ENCODE measurements at places on chromosomes 7 and 10.
A peak's percentile ranks its signal among the peaks of the same experiment; 100 is the strongest.

DNA sequence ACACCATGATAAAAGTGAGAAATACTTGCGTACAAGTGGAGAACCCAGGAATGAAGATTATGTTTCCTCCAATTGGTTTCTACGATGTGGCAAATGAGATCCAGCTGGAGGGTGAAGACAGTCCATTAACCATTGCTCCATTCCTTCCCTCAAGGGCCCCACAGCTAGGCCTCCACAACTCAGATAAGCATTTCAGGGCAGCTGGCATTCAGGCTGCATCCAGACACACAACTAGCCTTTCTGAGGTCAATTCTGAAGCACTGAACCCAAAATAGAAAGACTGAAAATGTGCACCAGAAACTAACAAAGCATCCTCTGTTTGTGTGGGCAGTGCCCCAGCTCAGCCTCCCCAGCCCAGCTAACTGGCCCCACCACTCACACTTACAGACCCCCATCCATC is 94.8 kb downstream of the GSAP start:
- no peaks in the 10 kb centered on the region for H3K27me3 ChIP-seq
- peaks cover 7% of the 10 kb centered on the region for H3K4me1 ChIP-seq
- H3K36me3 ChIP-seq: peaks cover 53% of the 10 kb centered on the region
- no peak for DNase-seq
- H3K27ac ChIP-seq: no peak overlapping the region

- no peak overlapping the region for H3K27ac ChIP-seq
- no peak for DNase-seq
- no peak overlapping the region for H3K4me3 ChIP-seq
Observed at GRCh38 chr7:2736411-2736914, 48.5 kb downstream of the AMZ1 start.

GRCh38 chr10:74543276-74543675 is 283.1 kb upstream of the KAT6B start:
- no peak overlapping the region for H3K27ac ChIP-seq
- H3K27me3 ChIP-seq: no peaks in the 10 kb centered on the region
- no peaks in the 10 kb centered on the region for H3K4me1 ChIP-seq
- no peak overlapping the region for H3K4me3 ChIP-seq
- no peak for DNase-seq
- H3K36me3 ChIP-seq: peaks cover 8% of the 10 kb centered on the region

DNA sequence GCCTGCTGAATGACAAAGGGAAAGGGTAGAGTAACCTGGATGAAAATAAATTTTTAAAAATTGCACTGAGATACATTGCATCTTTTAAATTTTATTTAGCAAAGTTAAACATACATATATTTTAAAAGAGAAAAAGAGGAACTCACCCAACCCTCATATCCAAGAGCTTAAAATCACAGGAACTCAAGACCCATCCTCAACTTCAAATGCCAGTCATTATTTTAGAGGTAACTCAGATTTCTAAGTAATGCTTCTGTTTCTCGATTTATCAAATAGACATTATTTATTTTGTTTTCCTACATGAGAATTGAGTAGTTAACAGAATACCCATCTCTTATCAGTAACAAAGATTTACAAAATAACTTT is 32.4 kb upstream of the KMT2E start:
- peaks cover 36% of the 10 kb centered on the region for H3K4me1 ChIP-seq
- no peak overlapping the region for H3K4me3 ChIP-seq
- peak overlapping the region; percentile 90 for H3K27ac ChIP-seq
- DNase-seq: no peak

- no peaks in the 10 kb centered on the region for H3K36me3 ChIP-seq
- H3K27me3 ChIP-seq: no peaks in the 10 kb centered on the region
- DNase-seq: no peak
- no peak overlapping the region for H3K4me3 ChIP-seq
- H3K4me1 ChIP-seq: no peaks in the 10 kb centered on the region
Observed at GRCh38 chr10:83182076-83182475, 957.2 kb upstream of the GHITM start.

GRCh38 chr10:12018438-12019282 is 23.9 kb downstream of the UPF2 start:
- peaks cover 5% of the 10 kb centered on the region for H3K36me3 ChIP-seq
- H3K27me3 ChIP-seq: no peaks in the 10 kb centered on the region
- no peak for DNase-seq
- peaks cover 13% of the 10 kb centered on the region for H3K4me1 ChIP-seq
- no peak overlapping the region for H3K4me3 ChIP-seq
- no peak overlapping the region for H3K27ac ChIP-seq

- H3K27ac ChIP-seq: no peak overlapping the region
- no peak for DNase-seq
- peaks cover 2% of the 10 kb centered on the region for H3K36me3 ChIP-seq
- H3K4me1 ChIP-seq: peaks cover 2% of the 10 kb centered on the region
Observed at GRCh38 chr10:132865171-132865631, 77.2 kb downstream of the CFAP46 start.

- no peaks in the 10 kb centered on the region for H3K36me3 ChIP-seq
- peak overlapping the region; percentile 83 for H3K27ac ChIP-seq
Observed at GRCh38 chr7:28409716-28410627, 2.3 kb upstream of the CREB5 start.

- no peak overlapping the region for H3K27ac ChIP-seq
- DNase-seq: no peak
- H3K4me1 ChIP-seq: no peaks in the 10 kb centered on the region
- no peak overlapping the region for H3K4me3 ChIP-seq
Observed at GRCh38 chr10:78870458-78870857, 198.3 kb upstream of the ZMIZ1 start.

DNA sequence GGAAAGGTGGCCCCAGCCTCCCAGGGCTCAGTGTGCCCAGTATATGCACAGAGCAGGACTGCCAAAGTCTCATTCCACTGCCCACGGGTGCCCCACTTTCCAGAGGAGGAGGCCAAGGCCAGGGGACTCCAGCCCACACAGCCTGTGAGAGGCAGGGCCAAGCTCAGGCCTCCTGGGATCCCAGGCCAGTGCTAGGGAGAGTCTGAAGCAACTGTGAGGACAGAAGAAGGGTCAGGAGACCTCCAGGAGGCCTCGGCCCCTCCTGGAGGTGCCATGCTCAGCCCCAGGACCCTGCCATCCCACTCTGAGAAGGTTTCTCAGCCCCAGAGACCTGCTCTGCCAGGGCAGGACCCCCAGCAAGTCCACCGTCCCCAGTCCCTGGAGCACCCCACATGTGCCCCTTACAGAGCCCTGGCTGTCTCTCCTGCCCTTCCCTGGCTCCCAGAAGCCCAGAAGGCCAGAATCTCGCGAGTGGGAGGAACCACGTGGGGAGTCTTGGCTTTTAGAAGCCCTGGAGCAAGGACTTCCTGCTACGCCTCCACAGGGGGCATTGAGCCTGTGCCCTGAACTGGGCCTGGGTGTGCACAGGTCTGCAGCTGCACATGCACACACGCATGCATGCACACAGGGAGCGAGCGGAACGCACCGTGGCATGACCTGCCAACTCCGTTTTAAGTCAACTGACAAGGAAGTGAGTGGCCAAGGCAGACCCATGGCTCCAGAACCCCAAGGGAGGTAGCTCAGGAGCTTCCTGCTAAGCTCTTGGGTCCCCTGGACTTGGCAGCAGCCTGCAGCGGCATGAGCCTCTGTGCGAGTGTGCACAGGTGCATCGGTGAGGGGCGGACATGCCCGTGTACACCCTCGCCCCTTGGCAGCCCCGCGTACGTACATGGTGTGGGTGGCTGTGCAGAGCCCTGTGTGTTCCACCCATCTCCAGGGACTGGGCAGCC is 33.6 kb downstream of the ZCCHC24 start:
- peaks cover 7% of the 10 kb centered on the region for H3K4me1 ChIP-seq
- no peak for DNase-seq
- H3K27me3 ChIP-seq: peaks cover 3% of the 10 kb centered on the region
- H3K36me3 ChIP-seq: peaks cover 1% of the 10 kb centered on the region
- no peak overlapping the region for H3K27ac ChIP-seq
- H3K4me3 ChIP-seq: no peak overlapping the region

DNA sequence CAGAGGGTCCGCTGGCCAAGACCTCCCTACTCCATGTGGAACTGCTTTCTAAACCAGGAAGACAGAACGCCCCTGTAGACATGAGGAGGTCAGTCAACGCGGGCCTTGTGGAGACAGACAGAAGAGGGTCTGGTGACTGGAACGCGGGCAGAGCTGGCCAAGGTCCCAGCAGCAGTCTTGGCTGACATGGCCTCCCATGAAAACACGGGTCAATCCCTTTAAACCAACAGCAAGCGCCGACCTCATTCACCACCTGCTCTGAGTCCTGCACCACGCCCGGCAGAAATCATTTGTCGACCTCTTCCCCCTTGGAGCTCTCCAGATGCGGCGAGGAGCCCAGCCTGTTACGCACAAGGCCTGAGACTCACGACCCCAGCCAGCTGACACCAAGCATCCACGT is 78.5 kb downstream of the ZRANB1 start:
- peaks cover 14% of the 10 kb centered on the region for H3K4me1 ChIP-seq
- DNase-seq: no peak
- H3K27ac ChIP-seq: no peak overlapping the region
- H3K36me3 ChIP-seq: no peaks in the 10 kb centered on the region
- H3K27me3 ChIP-seq: peaks cover 26% of the 10 kb centered on the region
- H3K4me3 ChIP-seq: no peak overlapping the region

DNA sequence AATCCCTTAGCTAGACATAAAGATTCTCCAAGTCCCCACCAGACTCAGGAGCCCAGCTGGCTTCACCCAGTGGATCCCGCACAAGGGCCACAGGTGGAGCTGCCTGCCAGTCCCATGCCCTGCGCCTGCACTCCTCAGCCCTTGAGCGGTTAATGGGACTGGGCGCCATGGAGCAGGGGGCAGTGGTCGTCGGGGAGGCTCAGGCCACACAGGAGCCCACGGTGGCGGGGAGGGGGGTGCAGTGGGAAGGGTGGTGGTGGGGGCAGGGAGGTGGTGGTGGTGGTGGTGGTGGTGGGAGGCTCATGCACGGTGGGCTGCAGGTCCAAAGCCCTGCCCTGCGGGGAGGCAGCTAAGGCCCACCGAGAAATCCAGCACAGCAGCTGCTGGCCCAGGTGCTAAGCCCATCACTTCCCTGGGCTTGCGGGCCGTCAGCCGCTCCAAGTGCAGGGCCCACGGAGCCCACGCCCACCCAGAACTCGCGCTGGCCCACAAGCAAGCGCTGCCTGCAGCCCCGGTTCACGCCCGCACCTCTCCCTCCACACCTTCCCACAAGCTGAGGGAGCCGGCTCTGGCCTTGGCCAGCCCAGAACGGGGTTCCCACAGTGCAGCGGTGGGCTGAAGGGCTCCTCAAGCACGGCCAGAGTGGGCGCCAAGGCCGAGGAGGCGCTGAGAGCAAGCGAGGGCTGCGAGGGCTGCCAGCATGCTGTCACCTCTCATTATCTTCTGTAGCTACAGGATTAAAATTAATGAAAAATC is 732.5 kb upstream of the POM121L12 start:
- H3K36me3 ChIP-seq: no peaks in the 10 kb centered on the region
- no peak overlapping the region for H3K4me3 ChIP-seq
- no peak overlapping the region for H3K27ac ChIP-seq
- H3K27me3 ChIP-seq: no peaks in the 10 kb centered on the region

- H3K36me3 ChIP-seq: no peaks in the 10 kb centered on the region
- H3K4me3 ChIP-seq: no peak overlapping the region
- H3K4me1 ChIP-seq: no peaks in the 10 kb centered on the region
Observed at GRCh38 chr7:154647625-154648024, 355.3 kb downstream of the PAXIP1 start.

- DNase-seq: no peak
- no peak overlapping the region for H3K27ac ChIP-seq
- no peaks in the 10 kb centered on the region for H3K4me1 ChIP-seq
- peaks cover 34% of the 10 kb centered on the region for H3K36me3 ChIP-seq
- H3K27me3 ChIP-seq: no peaks in the 10 kb centered on the region
Observed at GRCh38 chr7:105618016-105618296, 36.7 kb upstream of the EFCAB10 start.

GRCh38 chr7:125136341-125136740 is 206.7 kb upstream of the POT1 start:
- H3K4me1 ChIP-seq: no peaks in the 10 kb centered on the region
- H3K4me3 ChIP-seq: no peak overlapping the region
- H3K27ac ChIP-seq: no peak overlapping the region

DNA sequence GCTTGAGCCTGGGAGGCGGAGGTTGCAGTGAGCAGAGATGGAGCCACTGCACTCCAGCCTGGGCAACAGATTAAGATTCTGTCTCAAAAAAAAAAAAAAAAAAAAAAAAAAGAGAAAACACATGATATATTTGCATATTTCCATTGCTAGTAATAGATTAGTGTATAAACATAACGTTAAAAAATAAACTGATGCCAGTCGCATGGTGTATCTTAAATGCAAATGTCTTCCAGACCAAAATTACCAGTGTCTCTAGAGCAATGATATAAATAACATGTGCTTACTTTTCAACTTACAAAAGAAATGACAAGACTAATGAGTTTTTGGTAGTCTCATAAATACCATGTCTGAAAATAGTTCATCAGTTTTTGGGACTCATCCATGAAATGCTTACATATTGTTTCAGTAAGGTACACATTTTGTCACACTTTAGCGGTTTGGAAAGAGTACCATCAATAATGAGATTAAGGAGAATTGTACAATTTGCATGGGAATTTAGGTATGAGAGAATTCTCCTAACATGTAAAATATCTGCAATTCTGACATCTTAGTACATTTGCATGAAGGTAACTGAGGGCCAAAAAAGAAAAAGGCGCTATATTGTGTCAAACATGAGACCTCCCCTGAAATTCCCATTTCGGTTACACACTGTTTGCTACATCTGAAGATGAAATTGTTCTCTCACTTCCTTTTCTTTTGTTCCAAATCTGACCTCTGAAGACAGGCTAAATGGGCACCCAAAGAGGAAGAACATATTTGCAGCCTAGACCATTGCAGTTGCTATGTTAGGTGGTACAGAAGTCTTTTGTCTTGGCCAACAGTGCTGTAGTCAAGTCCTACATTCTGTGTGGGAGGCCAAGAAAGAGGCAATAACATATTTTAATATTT is 51.5 kb upstream of the PIP4K2A start:
- H3K36me3 ChIP-seq: peaks cover 2% of the 10 kb centered on the region
- peaks cover 36% of the 10 kb centered on the region for H3K4me1 ChIP-seq
- DNase-seq: peak; percentile 27
- H3K27ac ChIP-seq: peak overlapping the region; percentile 84

GRCh38 chr7:49001610-49002033 is 77.3 kb downstream of the CDC14C start:
- H3K27me3 ChIP-seq: no peaks in the 10 kb centered on the region
- H3K27ac ChIP-seq: no peak overlapping the region

DNA sequence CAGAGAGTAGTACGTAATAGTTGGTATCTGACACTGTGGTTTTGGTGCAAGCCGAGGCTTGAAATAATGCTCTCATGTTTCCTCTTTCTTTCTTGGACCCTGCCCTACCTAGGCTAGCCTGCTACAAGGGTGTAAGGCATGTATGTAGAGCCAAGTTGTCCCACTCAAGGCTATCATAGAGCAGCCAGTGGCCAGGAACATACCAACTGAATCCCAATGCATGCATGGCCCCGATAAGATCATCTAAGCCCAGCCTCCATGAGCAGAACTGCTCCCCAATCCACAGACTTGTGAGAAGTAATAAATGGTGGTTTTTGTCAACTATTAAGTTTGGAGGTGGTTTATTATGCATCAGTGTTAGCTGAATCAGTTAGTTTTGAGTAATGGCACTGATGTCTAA is 250.2 kb downstream of the SH2D4B start:
- H3K27me3 ChIP-seq: peaks cover 1% of the 10 kb centered on the region
- no peak for DNase-seq
- no peaks in the 10 kb centered on the region for H3K4me1 ChIP-seq
- no peaks in the 10 kb centered on the region for H3K36me3 ChIP-seq
